Transverse colon (tissue), 4 donors: ENCODE measurements at places on chromosomes 3 and 15.

DNA sequence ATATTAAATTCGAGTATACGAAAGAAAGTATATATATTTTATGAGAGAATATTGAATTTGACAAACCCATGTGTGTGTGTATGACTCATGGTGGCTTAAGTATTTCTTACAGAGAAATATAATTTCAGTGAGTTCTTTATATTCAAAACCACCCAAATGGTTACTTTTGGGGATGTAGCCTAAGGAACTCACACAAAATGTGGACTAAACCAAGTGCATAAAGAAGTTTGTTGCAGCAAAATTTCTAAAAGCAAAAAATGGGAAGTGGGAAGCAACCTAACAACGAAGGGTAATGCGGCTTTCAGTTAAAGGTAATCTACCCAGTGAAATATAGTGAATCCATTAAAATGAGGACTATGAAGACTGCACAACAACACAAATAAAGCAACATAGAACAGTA is 277.1 kb downstream of the EDEM1 start:
- no peak for DNase-seq

DNA sequence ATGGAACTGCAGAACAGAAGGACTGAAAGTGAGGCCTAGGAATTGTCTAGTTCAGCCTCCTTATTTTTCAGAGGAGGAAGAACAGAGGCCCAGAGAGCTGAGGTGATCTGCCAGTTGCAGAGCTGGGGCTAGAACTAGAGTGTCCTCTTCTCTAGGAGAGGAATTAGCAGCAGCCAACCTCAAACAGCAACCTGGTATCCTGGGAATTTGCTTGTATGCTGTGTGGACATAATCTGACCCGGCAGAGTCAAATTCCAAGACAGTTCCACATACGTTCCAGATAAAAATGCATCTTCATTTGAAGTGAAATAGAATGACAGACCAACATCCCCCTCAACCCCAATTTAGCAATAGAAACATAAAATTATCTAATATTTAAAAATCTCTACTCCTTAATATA is 13.5 kb upstream of the TSC22D2 start:
- no peak for DNase-seq

DNA sequence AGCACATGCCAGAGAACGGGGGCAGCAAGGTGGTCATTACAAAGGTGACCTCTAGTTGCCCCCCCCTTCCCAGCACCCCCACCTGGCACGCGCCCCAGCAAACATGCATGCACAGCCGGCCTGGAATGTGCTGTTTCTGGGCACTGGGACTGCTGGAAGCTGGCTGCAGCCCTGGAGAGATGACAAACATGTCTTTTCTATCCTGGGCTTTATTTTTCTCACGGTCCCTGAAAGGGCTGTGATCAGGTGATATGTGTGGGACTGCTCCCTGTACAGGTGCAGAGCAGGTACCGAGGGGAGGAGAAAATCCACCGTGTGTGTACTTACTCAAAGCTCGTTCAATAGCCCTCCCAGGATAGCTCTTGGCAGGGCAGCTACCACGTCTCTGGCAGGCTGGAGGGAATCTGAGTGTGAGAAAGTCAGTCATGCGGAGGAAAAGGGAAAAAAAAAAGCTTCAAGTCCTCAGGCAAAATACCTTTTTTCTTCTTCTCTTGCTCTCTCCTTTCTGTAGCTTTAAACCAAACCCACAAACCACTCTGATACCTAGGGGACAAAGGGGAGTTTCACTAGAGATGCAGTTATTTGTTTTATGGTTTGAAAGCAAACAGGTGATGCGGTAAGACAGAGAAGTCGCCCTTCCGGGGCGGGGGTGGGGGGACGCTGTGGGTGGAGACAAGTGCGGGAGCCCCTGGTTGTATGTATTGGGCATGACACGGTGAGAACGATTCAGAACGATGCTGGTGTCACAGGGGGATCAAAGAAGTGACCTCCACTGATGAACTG is 5.0 kb upstream of the HES1 start:
- DNase-seq: peak; percentile 62

DNA sequence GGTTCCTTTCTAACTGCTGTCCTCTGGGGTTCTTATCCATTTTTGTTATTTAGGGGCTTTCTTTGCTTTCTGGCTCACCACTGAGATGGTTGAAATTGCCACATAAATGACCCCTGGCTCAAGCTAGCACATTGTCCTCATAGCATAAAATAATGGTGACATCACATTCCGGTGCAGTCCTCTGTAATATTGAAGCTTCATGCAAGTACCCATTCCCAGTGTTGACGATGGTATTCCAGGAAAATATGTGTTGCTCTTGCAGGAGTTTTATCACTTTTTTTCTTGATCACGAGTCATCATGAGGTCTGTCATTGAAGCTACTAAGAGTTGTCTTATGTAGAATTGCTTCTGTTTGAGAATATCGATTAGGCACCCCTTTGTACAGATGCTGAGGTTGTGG is 56.1 kb downstream of the CRTC3 start:
- DNase-seq: no peak

GRCh38 chr3:5128849-5129248 is 6.8 kb downstream of the ARL8B start:
- DNase-seq: no peak

DNA sequence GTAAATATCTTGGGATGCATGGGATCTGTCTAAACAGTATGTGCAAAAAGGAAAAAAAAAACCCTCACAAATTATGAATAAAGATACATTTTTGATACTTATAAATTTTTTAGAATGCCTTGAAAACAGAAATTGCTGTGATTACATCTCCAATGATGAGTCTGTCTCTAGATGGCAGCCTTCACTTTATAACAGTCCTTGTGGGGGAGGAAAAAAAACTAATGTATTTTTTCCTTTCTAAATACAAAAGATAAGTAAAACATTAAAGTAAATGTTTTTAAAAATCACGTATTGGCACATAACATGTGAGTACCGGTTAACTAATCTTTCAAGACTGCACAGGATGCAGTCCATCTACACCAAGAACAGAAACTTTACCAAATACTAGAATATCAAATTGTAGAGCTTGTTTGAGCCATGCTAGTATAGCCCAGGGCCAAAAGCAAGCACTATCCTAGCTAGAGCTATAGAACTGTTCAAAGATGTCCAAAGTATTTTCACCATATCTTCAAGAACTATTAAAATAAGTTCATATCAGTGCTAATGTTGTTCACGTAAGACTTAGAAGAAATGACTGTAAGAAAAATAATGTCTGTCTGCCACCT is 206.4 kb downstream of the STAG1 start:
- no peak for DNase-seq

DNA sequence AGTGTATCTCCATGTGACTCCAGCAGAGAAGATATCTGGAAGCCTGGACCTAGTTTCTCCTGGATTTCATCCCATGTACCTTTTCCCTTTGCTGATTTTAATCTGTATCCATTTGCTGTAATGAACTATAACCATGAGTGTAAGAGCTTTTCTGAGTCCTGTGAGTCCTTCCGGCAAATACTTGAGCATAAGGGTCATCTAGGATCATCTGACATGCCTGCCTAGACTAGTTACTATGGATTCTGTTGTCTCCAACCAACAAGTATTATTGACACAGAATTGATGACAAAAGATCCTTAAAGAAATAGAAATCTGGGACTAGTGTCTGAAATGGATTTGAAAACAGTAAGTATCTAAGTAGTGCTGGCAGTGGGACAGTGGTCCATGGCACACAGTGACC is 11.3 kb upstream of the UBE3A start:
- DNase-seq: no peak

DNA sequence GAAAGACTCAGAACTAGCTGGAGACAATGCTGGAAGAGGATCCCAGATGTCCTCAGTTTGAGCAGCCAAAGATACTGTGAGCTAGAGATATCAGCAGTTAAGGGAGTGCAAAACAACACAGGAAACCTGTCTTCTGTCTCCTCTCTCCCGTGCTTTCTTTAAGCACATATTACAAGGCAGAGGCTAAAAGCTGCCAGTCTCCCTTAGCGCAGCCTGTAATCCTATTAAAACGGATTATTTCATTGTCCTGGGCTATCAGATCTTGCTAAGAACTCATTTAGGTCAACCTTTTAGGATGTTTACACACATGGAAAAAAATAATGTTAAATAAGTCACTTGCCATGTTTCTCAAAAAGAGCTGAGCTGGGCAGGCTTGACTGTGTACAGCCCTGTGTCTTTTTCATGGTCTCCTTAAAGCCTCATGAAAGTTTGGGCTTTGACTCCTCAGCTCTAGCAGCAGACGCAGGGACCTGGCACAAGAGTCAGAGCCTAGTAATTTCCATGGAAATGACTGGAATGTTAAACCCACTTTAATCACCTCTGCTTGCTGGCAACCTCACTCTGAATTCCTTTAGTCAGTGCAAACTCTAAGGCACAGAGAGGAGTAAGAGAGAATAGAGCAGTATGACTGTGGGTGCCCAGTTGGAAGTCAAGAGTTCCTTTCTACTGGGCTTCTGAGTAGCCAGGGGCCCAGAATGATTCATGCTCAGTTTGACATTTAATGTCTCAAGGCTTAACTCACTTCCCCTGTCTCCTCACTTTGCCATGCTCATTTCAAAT is 491.9 kb downstream of the NTRK3 start:
- DNase-seq: no peak

GRCh38 chr3:107662124-107662507 is 139.4 kb downstream of the BBX start:
- DNase-seq: no peak

DNA sequence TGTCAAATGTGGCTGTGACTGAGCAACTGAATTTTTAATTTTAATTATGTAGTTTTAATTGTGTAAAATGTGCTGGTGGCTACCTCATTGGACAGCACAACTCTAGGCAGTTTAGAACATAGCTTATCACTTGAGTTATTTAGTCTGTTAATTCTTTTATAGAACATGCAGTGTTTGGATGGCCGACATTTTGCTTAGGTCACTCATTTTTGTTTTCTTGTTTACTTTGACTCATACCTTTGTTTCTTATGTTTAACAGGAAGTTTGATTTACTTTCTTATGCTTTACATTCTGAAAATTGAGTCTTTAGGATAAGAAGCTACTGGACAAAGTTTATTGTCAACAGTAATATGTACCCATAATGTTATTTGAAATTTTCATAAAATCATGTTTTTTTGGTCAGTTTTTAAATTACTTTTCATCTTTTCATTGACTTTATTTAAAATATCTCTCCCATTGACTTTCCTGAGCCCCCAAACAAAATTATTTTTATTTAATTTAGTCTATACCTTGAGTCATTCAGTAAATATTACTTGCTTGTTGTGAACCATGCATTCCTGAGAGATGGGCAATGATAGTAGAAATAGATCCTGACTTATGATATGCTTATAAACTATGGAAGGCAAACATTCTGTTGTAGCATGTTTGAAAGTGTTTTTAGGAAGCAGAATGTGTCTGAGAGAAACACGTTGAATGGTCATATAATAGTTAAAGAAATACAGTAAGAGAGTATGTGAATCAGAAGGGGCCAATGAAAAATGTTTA is 60.6 kb downstream of the TCF12 start:
- DNase-seq: no peak
